Activated CD8-positive, alpha-beta T cell treated with anti-CD3 and anti-CD28 coated beads, Interleukin-2, amount 10 ng/mL, durations not matched to agents 7 days and 5 days (primary cell): ENCODE measurements at places on chromosomes 4 and X. TPM values are rescaled to one million over a fixed set of nuclear protein-coding genes. Genes with fewer than 3 reads are reported as not detected.
A peak's percentile ranks its signal among the peaks of the same experiment; 100 is the strongest.

- no peak for DNase-seq
Observed at GRCh38 chrX:1453395-1453783, 680 bp upstream of the ASMTL start.

GRCh38 chr4:112416464-112416863, 99.5 kb downstream of the NEUROG2 start:
- DNase-seq = no peak

- DNase-seq = no peak
Observed at GRCh38 chr4:79904331-79904730, 168.7 kb downstream of the ANTXR2 start.

- no peak for DNase-seq
Observed at GRCh38 chr4:138051157-138051556, 191.0 kb downstream of the SLC7A11 start.

DNA sequence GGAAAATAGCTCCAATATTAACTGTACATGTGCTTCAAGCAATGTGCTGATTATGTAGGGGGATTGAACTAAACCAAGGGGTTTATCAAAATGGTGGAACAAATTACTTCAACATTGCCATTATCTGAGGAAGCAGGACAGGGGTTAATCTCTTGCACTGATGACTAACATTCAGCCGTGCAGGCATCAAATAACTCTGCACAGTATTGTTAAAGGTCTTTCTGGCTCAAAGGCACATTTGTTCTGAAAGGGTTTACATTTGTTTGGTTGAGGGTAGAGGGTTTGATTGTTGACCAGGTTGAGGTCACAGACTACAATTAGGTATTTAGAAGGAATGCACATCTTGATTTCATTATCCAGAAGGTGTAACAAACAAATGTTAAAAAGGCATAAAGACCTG, 32.2 kb upstream of the CCSER1 start:
- no peak for DNase-seq

DNA sequence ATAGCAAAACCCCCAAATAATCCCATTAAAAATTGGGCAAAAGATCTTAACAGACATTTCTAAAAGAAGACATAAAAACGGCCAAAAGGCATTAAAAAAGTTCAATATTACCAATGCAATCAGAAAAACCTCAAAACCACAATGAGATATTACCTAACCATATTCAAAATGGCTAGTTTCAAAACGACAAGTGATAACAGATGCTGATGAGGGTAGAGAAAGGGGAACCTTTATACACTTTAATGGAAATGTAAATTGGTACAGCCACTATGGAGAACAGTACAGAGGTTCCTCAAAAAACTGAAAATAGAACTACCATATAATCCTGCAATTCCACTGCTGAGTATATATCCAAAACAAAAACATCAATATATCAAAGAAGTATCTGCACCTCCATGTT, 6.2 kb downstream of the AADAT start:
- no peak for DNase-seq

- DNase-seq = no peak
Observed at GRCh38 chr4:17531538-17532285, 16.7 kb downstream of the CLRN2 start.

DNA sequence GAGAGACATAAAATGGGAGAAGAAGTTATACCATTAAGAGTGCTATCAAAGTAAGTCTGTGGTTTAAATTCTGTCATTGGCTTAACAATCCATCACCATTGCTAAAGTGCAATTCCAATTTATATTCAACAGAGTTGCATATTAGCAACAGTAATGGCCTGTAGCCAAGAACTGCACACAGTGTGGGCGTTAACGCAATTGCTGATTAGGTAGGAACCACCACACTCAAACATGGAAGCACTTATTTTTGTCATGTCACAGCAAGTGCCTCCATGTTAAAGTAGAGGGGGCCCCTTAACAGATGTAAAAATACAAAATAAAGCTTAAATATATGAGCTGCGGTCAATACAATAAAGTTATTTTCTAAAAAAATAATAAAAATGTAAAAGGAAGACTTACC, 10.8 kb downstream of the LARP7 start:
- no peak for DNase-seq

DNA sequence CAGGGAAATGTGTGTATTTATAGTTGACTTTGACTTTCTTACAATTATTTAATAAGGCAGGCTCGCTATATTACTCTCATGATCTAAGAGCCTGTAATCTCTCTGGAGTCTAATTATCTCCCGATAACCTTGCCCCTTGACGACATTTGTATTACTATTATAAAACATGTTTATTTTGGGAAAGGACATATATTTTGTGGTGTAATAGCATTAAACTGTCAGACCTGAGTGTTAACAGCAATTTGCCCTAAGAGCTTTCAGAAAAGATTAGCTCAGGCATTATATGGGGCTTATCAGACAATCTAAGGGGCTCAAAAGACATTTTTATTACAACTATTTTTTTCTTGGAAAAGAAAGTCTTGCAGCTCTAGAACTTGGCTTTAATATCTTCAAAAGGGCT, 427.9 kb upstream of the SLIT2 start:
- no peak for DNase-seq

GRCh38 chr4:37805091-37805490, 21.4 kb upstream of the PGM2 start:
- DNase-seq = no peak

- DNase-seq = no peak
Observed at GRCh38 chrX:133415276-133416105, at the start of gene GPC4. Gene GPC4, minus strand, starts transcription at chrX:133415489. Its CDS starts 524 bp downstream, at chrX:133414965.

DNA sequence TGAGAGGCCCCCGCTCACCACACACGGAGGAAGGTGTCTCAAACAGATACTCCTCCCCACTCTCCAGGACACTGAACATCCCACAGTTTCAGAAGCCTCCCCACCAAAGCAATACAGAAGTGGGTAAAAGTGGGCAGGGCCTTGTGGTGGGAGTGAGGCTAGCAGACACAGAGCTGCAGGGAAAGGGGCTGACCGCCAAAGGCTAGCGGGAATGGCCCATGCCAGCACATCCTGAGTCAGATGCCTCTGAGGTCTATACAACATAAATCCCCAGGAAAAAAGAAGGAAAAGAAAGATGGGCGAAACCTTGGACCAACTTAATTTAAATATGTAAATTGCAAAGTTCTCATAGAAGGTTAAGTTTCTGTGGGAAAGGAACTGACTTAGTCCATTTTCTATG, 21.9 kb upstream of the ARHGAP10 start:
- no peak for DNase-seq

DNA sequence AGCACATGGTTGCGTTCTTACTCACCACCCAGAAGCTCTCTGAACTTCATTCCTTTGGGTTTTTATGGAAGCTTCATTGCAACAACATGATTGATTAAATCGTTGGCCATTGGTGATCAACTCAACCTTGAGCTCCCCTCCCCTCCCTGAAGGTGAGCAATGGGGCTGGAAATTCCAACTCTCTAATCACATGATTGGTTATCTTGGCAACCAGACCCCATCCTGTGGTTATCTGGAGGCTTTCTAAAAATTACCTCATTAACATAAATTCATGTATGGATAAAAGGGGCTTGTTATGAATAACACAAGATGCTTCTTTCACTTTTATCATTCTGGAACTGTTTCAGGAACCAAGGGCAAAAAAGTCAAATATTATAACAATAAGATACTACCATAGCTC, 34.6 kb upstream of the NMU start:
- DNase-seq = no peak

- no peak for DNase-seq
Observed at GRCh38 chr4:168648929-168649328, 152.1 kb downstream of the PALLD start.

DNA sequence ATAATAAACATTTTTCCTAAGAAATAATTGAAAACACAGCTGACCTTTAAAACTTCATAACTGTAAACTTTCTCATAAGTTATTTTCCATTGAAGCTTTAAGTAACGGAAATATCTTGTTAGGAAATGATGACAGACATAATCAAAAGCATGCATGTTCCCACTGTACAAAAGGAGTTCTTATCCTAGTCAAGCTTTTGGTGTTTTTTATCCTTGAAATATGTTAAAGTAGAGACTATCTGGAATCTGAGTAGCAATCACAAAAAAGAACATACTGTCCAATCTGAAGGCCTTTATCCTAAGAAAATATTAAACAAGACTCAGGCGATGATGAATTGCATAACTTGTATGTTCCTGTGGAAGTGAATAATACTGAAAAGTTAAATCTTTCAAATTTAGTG, 14.4 kb downstream of the GEMIN8 start:
- DNase-seq = no peak

GRCh38 chr4:28835501-28835900, 1884.7 kb upstream of the PCDH7 start:
- DNase-seq = no peak

DNA sequence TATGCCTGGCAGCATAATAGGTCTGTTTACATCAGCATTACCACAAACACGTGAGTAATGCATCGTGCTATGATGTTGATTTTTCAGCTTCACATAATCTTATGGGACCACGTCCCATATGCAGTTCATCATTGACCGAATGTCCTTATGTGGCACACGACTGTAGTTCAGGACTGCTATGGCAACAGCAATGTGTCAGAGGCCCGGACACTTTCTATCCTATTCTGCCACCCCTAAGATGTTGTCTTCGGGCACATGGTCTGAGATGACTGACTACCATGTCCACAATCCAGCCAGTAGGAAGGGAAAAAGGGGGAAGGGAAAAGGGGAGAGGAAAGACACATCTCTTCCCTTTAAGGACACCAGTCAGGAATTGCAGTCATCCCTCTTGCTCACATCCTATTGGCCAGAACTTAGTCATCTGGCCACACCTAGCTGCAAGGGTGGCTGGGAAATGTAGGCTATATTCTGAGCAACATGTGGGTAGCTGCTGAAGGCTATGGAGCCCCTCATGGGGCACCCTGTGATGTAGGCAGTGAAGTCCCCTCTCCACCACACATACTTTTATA, 196.0 kb upstream of the RBPJ start:
- DNase-seq = no peak

- no peak for DNase-seq
Observed at GRCh38 chr4:36218121-36218520, 26.2 kb downstream of the ARAP2 start.

GRCh38 chr4:8290701-8290970, 21.1 kb downstream of the HTRA3 start:
- no peak for DNase-seq

DNA sequence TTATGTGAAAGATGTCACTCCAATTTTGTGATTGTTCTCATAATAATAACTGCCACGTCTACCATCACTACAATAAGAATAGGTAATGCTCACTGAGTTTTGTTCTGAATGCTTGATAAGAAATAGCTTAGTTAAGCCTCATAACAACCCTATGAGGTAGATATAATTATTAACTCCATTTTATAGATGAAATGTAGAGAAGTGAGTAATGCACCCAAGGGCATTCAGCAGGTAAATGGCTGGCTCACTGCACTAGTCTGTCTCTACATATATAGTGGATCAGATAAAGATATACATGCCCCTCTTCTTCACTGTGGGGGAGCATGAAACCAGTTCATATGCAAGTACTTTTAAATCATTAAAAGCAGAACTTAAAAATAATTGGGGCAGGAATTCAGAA, 65.8 kb upstream of the SLC4A4 start:
- DNase-seq = no peak

DNA sequence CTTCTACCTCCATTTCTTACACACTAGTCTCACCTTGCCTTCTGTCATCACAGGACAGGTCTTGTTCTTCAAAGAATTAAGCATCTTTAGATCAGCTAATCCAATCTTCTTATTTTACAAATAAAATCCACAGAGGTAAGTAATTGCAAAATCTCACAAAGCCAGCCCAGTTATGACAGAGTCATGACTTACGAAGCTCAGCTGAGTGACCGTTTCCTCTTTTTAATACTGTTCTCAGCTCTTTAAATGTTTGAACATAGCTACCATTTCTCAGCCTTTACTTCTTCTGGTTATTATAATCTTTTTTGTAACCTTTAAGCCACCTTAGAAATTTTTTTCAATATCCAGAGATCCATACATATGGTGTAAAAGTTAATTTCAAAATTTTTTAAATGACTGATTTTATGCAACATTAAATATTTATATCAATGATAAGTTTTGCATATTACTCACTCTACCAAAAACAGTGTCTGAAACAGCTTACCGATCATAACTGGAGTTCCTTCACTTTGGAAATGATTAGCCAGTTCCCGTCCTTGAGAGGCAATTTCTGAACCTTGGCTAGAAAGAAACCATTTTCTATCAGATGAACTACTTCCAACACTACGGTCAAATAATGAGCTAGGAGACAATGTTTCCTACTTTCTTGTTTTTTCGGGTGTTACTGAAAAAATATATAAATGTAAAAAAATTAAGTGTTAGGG, 8.8 kb downstream of the ANKRD37 start:
- DNase-seq = no peak

DNA sequence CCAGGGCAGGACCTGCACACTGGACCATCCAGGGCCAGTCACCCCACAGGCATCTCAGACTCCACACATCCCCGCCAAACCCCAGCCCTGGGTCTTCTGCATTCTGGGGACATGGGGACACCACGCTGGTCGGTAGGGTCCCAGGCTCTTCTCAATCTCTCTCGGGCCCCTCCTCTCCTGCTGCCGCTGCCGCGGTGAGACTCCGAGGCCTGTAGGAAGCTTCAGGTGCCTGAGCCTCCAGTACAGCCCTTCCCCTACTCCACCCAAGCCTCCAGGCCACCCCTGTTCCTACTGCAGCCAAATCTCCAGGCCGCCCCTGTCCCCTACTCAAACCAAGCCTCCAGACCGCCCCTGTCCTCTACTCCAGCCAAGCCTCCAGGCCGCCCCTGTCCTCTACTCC, 5.5 kb upstream of the ASMT start:
- no peak for DNase-seq

GRCh38 chr4:81505726-81506125, 34.0 kb upstream of the RASGEF1B start:
- no peak for DNase-seq

- DNase-seq = peak; percentile 49
Observed at GRCh38 chr4:110211007-110211769, 12.8 kb upstream of the ELOVL6 start.

- no peak for DNase-seq
Observed at GRCh38 chr4:73777612-73778011, 37.2 kb downstream of the CXCL8 start.

Gene SLC6A14
- not detected for total RNA-seq

Gene HSFX3
- total RNA-seq = not detected

Gene HDAC6
- 88.9 TPM for total RNA-seq

Gene SHROOM4
- total RNA-seq = not detected

Gene ADH7
- total RNA-seq = not detected

Gene TLR10
- total RNA-seq = 0.08 TPM

Gene EREG
- total RNA-seq = not detected

Gene ASB11
- total RNA-seq = not detected

Gene SLC4A4
- total RNA-seq = 5.3 TPM

Gene MAB21L2
- total RNA-seq = not detected

Gene KIT
- total RNA-seq = 5.4 TPM

Gene POU3F4
- total RNA-seq = not detected

Gene GAGE13
- not detected for total RNA-seq

Gene AMTN
- total RNA-seq = not detected

Gene IGSF1
- not detected for total RNA-seq

Gene CDKL5
- total RNA-seq = 1.0 TPM

Gene HMX1
- not detected for total RNA-seq
